ENCODE measurements at places on chromosomes 16 and 17.
A peak's percentile ranks its signal among the peaks of the same experiment; 100 is the strongest.

DNA sequence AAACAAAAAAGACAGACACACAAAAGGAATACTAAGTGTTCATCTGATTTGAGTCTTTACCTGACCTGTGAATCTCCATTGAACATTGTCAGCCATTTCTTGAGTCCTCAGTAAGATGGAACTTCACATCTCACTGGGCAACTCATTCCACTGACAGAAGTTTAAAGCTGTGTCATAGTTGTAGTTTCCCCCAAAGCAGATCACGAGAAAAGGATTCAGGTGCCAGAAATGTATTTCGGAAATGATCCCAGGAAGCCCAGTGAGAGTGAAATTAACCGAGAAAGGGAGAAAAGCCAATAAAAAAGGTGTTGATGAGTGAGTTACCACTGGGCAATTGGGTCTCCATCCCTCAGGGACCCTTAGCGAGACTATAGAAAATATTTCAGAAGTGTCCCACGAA is 6.5 kb downstream of the CHD9 start:
- DNase-seq: no peak

DNA sequence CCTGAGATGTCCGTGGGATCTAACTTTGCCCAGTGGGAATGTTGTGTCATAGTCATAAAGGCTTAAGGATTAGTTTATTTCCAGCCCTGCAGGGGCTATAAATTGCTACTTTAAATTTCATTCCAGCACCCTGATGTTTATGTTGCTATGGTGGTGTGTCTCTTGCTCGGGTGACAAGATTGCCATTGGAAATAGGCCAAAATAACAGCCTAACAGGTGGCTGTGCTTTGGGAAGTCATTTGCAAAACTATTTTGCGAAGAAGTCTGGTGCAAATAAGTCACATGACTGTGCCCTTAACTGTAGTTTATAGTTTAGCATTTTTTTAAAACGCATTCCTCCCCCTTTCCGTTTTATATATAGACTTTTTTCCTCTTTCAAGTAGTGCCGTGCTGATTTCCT is 23.1 kb downstream of the PITPNC1 start:
- no peak for DNase-seq

- DNase-seq: no peak
Observed at GRCh38 chr17:68106085-68106484, 70.5 kb downstream of the KPNA2 start.

- no peak for DNase-seq
Observed at GRCh38 chr17:76530811-76531485, 6.6 kb downstream of the CYGB start.

DNA sequence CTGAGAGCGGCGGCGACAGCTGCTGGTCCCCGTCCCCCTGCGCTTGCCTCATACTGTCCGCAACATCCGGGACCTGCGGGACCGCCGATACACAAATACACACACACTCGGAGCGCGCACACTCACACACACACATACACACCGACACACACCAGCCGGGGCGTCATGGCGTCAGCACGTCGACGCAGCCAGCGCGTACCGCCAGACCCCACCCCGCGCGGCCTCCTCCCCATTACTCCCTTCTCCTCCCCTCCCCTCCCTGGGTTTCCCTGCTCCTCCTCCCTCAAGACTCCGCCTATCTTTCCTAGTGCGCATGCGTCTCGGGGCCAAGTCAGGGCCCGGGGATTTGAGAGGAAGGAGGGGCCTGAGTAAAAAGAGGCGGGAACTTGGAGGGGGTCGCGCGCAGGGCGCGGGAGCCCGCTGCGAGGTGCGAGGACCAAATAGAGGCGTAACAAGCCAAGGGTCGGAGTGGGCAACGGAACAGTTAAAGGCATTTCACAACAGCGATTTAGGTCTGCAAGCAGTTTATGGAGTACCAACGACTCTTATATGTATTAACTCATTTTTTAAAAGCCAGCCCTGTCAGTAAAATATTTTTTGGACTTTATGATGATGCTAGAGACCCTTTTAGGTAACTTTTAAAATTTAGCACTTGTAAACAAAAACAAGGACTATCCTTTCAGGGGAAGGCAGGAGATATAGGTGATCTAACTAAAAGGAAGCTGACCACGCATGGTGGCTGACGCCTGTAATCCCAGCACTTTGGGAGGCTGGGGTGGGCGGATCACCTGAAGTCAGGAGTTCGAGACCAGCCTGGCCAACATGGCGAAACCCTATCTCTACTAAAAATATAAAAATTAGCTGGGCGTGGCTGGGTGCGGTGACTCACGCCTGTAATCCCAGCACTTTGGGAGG is at the start of gene SPOP:
TSS of gene SPOP (minus strand) at position 165 of the 915 bp plus-strand sequence. CDS start 55,287 bp downstream, outside the sequence.
- peak; percentile 98 for DNase-seq

DNA sequence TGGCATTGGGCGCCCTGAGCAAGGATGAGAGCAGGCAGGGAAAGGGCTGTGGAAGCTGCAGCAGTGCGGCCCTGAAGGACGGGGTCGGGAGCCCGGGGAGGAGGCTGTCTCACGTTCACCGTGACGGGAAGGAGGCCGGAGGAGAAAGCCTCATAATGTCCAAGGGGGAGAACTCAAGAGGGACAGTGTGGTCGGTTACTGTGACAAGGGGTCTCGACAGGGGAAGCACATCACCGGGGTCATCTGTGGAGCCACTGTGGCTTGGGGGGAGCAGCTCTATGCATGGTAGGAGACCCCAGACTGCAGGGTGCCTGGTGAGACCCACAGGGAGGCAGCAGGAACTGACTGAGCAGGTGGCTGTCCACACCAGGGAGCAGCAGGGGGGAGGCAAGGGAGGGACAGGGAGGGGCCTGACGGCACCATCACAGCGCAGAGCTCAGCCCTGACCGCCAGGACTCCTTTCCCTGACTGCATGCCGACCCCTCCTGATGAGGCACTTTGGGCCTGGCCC is 154.6 kb upstream of the CHMP6 start:
- peak; percentile 53 for DNase-seq

GRCh38 chr17:35167046-35167445 is 19.4 kb downstream of the UNC45B start:
- DNase-seq: no peak
